Activated T-helper 9 cell treated with anti-CD3 and anti-CD28 coated beads, Interleukin-2, amount 50 U/mL, for 16 hours (primary cell): ENCODE measurements at places on chromosomes 11 and 22.
A peak's percentile ranks its signal among the peaks of the same experiment; 100 is the strongest.

DNA sequence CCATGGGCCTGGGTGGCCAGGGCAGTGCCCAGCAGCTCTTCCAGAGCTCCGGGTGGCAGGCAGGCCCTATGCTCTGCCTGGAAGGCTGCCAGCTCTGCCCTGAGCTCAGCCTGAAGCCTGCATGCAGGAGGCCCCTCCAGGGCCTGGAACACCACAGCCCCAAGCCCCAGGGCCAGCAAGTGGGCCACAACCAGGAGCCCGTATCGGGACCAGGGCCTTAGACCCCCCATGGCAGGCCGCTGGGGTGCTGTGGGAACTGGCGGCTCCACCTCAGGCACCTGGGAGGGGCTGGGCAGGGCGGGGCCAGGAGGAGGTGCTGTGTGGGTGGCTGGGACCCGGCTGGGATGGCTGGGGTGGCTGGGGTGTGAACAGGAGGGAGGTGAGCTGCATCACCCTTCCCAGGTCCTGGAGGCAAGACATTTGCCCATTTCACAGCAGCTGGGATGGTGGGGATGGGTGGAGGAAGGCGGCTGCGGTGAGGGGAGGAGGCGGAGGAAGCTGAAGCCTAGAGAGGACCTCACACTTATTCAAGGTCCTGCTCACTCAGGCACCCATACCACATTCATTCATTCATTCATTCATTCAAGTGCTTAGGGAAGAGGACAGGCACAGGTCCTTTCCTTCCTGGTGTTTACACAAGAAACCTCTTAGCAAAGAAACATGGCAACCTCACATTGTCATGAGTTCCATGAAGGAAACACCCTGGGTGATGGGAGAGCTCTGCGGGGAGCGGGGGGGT, at the start of gene KCNK7:
Gene KCNK7, minus strand, starts transcription at position 258 of the 739 bp plus-strand sequence. Its CDS starts 28 bp downstream, at position 230.
- no peak for DNase-seq

DNA sequence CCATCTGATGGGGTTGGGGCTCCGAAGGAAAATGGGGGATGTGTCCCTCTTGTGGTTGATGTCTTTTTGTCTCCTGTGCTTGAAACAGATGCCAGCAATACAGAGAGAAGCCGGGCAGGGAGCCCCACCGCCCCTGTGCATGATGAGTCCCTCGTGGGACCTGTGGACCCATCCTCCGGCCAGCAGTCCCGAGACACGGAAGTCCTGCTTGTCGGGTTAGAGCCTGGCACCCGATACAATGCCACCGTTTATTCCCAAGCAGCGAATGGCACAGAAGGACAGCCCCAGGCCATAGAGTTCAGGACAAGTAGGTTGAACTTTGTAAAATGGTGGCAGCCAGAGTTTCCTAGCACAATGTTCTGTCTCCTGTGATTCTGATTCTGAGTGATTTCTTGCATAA, 91.7 kb upstream of the OR4B1 start:
- no peak for DNase-seq

DNA sequence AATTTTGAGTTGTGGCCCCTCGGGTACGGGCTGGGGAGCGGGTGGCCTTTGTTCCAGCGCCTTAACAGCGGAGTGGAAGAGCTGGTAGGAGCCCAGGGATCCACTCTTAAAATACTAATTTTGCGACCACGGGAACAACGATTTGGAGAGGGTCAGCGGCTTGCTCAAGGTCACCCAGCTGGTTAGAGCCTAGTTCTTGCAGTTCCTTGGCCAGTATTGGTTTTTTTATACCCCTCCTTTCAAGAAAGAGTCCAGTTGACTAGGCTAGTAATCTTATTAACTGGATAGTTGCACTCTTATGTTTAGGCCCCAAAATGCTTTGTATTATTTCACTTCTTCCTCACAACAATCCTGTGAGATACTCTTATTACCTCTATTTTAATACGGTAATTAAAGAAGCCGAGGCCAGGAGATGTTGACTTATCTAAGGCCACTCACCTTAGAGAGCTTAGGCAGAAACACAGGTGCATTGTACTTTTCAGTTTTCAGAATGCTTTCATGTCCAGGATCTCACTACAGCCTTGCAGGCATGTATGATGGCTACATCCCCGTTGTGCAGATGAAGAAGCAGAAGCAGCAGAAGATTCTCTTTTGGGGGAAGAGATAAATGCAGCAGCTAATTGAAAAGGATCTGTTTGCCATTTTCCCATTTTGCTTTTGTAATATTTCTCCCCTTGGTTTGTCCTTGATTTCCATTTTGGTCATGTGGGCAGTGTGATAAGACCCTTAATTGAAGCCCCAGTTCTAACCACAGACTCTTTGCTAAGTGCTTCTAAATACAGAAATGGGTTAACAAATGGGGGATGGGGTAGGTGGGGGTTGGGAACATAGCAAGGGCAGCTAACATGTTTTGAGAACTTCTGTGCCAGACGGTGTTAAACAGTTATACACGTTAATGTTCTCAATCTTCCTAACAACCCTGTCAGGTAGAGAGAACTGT, 1.4 kb downstream of the SREBF2 start:
- no peak for DNase-seq

DNA sequence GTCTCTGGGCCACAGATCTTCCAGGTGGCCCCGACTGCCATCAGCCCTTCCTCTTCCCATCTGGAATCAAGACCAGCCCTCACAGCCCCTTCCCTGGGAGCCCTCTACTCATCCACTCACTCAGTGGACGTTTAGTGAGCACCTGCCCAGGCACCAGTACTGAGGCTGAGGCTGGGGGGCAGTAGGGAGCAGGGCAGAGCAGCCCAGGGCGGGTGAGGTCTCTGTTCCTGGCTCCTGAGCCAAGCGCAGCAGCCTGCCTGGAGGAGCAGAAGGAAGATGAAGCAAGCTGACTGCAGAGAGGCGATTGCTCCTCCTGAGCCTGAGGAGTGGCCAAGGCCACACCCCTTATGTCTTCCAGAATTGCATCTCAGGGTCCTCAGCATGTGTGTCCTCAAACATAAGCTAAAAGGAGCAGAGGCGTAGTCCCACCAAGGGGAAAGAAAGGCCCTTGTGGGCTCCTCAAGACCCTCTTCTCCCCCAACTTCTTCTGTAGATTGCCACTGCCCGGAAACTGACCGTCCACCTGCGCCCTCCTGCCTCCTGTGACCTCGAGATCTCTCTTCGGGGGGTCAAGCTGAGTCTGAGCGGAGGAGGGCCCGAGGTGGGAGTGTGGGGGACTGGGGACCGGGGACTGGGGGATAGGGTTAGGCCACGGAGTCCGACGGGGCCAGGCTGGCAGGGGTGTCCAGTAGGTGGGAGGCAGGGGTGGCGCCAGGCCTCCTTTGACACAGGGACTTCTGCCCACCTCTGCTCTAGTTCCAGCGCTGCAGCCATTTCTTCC, 5.8 kb downstream of the MAPK8IP2 start:
- no peak for DNase-seq

DNA sequence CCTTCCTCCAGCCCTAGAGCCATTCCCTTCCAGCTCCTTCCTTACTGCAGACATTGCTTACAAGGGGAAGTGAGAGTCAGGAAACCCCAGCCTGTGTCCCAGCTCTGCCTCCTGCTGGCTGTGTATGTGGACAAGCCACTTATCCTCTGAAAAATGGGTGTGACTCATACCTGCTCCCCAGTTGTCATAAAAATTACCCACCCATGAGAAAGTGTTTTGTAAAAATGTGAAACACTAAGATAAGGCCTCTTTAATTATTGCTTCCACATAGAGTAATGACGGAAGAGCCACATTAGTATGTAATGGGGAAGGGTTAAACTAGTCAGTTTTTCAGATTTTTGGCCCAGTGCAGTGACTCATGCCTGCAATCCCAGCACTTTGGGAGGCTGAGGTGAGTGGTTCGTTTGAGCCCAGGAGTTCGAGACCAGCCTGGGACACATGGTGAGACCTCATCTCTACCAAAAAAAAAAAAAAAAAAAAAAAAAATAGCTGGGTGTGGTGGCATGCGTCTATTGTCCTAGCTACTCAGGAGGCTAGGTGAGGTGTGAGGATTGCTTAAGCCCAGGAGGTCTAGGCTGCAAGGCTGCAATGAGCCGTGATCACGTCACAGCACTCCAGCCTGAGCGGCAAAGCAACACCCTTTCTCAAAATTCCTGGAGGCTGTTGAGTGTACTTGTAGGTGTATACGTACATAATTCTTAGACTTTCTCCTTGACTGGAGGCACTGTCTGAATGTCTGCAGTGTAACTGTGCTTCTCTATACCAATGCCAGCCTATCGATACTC, 84.9 kb downstream of the CTTN start:
- DNase-seq, result no peak

DNA sequence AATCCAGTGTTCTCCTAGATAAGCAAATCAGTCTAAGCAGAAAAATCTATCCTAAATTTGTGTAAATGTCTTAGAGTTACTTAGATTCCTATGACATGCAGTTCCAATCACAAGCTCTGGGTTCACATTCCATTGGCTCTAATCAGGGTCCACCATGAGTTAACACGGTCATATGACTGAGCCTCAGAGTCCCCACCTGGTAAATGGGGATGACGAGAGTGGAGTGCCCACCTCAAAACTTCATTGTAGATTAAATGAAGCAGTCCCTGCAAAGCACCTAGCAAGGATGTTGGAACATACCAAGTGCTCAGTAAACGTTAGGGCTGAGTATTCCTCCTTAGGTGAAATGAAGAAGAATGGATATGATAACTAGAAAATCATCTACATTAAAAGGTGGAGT, 3.1 kb downstream of the ETS1 start:
- DNase-seq, result no peak

GRCh38 chr22:42154293-42155052, 23.9 kb upstream of the CYP2D6 start:
- DNase-seq, result no peak

DNA sequence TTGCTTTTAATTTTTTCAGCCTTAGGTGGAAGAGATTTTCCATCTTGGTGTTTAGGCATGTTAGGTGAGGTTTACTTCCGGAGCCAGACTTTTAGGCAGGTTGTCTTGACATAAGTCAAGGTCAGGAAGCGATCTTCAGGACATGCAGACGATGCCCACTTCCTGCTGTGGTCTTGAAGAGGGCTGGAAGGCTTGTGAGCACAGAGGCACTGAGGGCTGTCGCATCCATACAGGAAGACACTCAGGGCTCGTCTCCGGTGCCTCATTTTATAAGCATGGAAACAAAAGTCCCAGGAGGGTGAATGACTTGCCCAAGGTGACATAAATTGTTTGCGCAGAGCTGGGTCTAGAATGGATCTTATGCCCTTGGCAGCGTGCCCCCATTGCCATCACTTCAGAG, 30.8 kb downstream of the MARK2 start:
- DNase-seq, result no peak

DNA sequence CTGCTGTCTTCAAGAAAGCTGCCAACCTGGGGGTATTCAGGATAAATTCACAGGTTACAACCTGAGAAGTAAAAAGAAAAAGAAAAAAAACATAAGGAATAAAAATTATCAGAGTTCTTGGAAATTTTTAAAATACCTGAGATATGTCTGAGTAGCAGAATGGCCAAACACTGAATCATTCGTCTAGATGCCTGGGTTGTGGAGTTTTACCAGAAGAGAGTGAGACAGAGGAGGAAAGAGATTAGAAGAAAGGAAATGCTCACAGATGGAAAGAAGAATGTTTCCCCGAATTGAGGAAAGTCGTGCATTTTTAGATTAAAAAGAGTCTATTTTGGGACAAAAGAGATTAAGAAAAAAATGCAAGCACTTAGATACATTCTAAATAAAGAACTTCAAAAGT, 1026.7 kb downstream of the TBC1D22A start:
- DNase-seq, result no peak

GRCh38 chr11:118929501-118930093, 3.9 kb upstream of the BCL9L start:
- DNase-seq, result peak; percentile 61

DNA sequence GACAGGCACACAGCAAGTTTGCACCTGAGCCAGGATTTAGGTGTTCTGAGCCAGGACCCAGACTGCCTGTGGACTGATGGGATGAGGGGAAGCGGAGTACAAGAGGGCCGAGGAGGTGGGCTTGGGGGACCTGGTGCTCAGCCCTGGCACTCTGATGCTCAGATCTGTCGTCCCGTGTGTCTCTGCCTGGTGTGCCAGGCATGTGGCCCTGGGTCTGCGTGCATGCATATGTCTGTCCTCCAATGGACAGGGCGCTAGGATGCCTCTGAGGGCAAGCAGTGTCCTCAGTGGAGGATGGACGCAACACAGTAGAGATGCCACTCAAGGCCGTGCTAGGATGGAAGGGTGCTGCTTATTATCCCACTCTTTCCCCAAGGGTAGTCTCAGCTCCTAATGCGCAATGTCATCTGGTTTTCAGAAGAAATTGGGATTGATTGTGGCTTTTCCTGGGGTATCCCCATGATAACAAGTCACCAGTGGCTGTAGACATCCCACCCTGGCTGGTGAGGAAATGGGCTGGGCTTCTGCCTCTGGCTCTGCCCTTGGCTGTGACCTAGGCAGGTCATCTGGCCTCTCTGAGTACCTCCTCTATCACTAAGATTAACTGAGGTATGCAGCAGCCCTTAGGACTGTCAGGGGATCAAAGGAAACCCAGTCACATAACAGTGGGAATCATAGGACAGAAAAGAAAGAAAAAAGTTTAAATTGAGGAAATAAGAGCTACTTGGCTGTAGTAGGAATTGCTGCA, 35.7 kb upstream of the SUSD2 start:
- no peak for DNase-seq

- no peak for DNase-seq
Measured at GRCh38 chr11:29161191-29161590, 855.6 kb downstream of the KCNA4 start.

- no peak for DNase-seq
Measured at GRCh38 chr22:43153899-43154298, 2.5 kb downstream of the TSPO start.

DNA sequence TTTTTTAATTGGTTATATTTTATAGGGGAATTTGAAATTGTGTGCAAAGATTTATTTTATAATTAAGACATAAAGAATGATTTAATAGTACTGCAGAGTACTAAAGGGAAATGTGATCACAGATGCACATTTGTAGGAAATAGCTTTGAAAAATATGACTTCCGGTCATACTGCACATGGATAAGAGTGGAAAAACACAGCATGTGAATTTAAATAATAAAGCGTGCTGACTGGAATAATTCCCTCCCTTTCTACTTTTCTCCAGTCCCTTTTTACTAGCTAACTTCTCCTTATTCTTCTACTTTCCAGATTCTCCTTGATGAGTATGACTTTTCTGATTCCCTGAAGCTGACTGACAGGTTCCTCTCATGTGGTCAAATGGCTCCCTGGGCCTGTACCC, 238.4 kb upstream of the CTSC start:
- no peak for DNase-seq

DNA sequence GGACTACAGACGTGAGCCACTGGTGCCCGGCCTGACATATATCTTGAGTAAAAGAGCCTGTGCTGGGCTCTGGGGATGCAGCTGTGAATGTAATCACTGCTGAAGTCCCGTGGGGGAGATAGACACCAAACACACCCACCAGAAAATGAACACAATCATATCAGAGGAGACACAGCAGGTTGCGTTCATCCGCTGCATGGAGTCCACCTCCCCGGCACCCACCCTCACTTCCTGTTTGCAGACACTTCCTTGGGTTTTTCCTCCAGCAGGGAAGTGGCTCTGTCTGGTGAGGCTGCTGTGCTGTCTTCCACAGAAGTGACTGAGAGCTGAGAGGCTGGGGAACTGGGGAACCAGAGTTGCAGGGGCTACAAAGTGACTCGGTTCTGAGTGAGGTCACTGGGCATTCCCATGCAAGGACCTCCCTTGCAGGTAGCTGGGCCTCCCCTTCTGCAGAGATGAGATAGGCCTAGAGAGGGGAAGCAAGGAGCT, 7.2 kb downstream of the MICALL1 start:
- DNase-seq, result no peak
